ENCODE measurements at places on chromosomes 2 and 18.

- DNase-seq = no peak
Measured at GRCh38 chr2:46086578-46087070, 210.6 kb upstream of the EPAS1 start.

GRCh38 chr2:144682248-144682647 lies 162.3 kb upstream of the ZEB2 start:
- no peak for DNase-seq

DNA sequence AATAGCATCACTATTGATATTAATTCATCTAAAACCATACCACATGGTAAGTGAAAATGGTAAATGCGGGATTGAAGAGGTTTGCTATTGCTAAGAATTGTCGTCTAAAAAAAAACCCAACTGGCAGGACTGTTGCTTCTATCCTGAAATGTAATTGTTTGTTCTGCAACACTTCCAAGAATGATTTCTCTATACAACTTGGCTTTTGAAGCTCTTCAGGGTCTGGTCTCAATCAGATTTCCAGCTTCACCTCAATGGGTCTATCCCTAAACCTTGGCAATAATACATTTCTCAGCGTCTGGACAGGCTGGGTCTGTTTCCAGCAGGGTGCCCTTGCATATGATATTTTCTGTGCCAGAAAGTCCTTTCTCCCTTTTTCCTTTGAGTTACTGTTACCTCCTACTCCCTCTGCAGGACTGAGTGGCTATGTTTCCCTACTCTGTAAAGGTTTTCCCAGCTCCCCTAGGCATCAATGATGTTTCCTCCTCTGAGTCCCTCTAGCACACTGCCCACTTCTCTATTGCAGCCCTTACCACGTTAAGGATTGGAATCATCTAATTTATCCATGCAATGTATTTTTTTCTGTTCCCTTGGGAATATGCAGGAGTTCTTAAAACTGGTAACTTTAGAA lies 118.2 kb upstream of the REV1 start:
- DNase-seq = no peak

- no peak for DNase-seq
Measured at GRCh38 chr2:129806317-129806716, 173.1 kb upstream of the RAB6C start.

- DNase-seq = no peak
Measured at GRCh38 chr18:56517196-56517595, 121.2 kb downstream of the TXNL1 start.

DNA sequence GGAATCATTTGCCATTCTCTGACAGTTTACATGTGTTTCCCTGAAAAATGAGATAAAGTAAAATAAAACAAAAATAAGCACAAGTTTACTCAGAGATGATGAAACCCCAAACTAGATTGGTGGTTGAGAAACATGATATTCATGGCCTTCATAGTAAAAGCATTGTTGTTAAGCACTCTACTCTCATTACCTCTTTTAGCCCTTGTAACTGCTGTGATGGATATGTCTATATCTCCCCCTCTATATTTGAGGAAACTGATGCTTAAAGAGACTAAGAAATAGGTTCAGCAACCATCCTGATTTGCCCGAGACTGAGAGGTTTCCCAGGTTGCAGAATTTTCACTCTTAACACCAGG lies 33.9 kb upstream of the GALNT3 start:
- no peak for DNase-seq

GRCh38 chr2:212745359-212745758 lies 206.8 kb upstream of the ERBB4 start:
- DNase-seq = no peak

GRCh38 chr18:12630136-12630535 lies 27.8 kb downstream of the SPIRE1 start:
- DNase-seq = no peak

DNA sequence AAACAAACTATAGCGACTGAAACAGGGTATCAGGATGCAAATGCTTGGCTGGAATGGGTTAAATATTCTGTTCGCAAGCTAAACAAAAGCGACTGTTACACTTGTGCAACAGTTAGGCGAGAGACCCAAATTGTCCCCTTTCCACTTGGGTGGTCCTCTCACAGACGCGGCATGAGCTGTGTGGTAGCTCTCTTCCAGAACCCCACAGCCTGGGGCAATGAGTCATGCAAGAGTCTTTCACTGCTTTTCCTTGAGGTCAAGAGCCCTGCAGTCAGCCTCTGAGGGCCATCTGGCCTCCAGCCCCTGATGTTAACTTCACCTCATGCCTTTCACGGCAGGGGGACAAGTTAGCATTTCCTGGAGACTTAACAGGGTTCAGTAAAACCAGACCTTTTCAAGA lies 25.7 kb downstream of the SULT1C4 start:
- no peak for DNase-seq
